Mesenteric fat pad (tissue), 1 donor: ENCODE measurements at places on chromosomes 16 and 17. TPM values are rescaled to one million over a fixed set of nuclear protein-coding genes. Genes with fewer than 3 reads are reported as not detected.

DNA sequence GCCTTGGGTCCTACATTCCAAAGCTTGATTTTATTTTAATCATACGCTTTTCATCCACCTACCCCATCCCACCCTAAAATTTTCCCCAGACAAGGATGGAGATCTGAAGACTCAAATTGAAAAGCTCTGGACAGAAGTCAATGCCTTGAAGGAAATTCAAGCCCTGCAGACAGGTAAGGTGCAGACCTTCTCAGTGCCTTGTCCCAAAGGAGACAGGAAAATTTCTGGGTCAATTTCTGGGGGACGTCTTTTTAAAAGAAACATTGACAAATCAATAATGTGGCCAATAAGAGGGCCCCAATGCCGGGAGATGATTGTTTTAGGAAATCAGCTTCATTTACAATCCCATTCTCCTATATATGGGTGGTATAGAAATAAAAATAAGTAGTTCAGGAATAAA lies 5.7 kb downstream of the CLEC3A start:
- no peak for DNase-seq

- DNase-seq: no peak
Measured at GRCh38 chr17:64230791-64231408, 32.2 kb downstream of the TEX2 start.

GRCh38 chr17:40949418-40949817 lies 12.0 kb upstream of the KRT23 start:
- DNase-seq: no peak

- no peak for DNase-seq
Measured at GRCh38 chr16:20611975-20612481, 35.9 kb upstream of the ACSM2B start.

DNA sequence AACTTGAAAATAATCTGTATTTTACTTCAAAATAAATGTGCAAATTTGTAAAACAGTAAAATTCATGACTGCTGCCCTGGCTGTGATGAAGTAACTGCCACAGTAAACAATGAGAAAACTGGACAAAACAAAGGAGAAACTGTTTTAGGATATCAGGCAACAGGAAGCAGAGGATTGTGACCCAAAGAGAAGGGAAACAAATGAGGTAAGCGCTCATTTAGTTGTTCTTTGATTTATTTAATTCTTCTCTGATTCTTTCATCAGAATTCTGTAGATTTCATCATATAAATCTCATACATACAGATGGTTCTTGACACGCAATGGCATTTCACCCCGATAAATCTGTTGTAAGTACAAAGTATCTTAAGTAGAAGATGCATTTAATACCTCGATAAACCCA lies 198.1 kb upstream of the AXIN2 start:
- DNase-seq: no peak

DNA sequence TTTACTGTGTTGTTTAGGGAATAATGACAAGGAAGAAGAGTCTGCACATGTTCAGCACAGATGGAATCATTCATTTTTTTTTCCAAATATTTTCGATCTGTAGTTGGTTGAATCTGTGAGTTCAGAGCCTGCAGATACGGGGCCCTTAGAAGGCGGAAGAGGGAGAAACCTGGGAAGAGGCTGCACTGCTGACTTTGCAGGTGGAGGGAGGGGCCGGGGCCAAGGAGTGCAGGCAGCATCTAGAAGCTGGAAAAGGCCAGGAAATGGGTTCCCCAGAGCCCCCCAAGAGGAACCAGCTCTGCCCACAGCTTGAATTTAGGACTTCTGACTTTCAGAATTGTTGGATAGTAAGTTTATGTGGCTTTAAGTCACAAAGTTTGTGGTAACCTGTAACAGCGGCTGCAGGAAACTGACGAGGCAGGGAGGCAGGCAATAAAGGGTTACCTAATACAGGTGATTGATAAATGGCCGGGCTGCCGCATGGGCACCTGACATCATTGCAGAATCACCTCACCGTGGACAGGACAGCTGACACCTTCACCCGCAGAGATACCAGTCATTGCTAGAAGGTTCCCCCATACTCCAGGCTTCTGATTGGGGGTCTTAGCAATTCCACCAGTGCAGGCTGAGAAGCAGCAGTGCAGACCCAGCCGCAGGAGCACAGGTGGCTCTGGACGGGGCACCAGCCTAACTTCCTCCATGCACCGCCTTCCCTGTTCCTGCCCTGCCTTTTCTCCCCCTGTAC lies 181.3 kb downstream of the IRF8 start:
- peak; percentile 55 for DNase-seq

GRCh38 chr17:56034197-56034635 lies 119.1 kb upstream of the ANKFN1 start:
- no peak for DNase-seq

GRCh38 chr17:76738468-76738850 lies 540 bp downstream of the MFSD11 start:
- DNase-seq: no peak

GRCh38 chr17:63433746-63434591 lies 12.1 kb downstream of the CYB561 start:
- no peak for DNase-seq

DNA sequence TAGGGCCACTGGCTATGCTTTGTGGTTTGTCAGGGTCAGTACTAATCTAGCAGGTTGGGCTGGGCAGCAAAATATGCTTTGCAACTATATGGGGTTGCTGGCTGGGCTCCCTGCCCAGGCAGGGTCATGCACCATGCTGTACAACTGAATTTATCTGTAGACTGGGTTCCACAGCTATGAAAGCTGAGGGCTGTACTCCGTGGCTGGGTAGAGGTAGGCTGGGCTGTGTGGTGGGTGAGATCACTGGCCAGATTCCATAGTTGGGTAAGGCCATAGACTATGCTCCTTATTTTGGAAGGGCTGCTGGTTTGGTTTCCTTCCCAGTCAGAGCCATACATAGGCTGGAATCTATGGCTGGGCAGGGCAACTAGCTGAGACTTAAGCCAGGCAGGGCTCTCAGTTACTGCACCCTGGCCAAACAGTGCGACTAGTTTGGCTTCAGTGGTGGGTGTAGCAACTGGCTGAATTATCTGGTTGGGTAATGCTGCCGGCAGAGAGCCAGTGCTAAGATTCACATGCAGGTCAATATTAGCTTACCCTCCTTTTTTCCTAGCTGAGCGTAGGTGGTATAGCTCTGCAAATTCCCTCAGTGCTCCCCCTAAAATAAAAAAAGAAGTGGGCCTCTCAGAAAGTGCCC lies 769.1 kb upstream of the CDH8 start:
- DNase-seq: no peak

GRCh38 chr17:81916234-81917001 lies 1.6 kb downstream of the SIRT7 start:
- DNase-seq: no peak

- no peak for DNase-seq
Measured at GRCh38 chr16:30620169-30620568, 10.0 kb upstream of the ZNF689 start.

GRCh38 chr16:65125322-65125721 lies 3.5 kb upstream of the CDH11 start:
- no peak for DNase-seq

GRCh38 chr16:30458561-30459394 lies 13.1 kb upstream of the SEPHS2 start:
- no peak for DNase-seq

DNA sequence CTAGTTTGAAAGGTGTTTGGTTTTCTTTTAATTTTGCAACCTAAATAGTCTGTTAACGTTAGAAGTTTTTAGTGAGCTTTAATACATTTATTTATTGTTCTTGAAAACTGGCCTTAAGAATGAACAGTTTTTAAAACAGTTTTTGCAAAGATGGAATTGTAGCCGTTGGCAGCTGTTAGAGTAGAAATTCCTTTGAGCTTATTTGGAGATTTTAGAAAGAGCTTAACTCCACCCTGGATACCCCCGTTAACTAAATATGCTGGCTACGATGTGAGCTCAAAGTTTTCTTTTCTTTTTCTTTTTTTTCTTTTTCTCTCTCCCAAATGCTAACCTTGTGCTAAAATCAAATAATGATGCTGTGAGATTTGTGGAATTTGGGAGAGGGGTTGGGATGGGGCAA lies 75.2 kb downstream of the COX10 start:
- DNase-seq: no peak

GRCh38 chr17:2789700-2790099 lies 6.5 kb upstream of the RAP1GAP2 start:
- DNase-seq: no peak

DNA sequence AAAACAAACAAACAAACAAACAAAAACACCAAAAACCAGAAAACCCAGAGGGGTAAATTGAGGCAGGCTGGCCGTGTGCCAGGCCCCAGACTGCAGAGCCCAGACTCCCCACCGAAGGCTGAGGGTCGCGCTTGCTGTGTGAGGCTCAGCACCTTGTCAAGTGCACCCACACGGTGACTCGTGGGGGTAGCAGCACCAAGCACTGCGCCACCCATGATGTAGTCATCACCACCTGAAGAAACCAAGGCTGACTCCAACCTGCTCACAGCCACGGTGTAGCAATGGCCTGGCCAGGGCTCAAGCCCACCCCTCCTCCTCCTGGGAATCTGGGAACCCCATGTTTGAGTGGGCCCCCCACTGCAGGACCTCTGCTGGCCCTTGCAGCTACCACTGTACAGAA lies 11.9 kb downstream of the MCRIP1 start:
- DNase-seq: no peak

DNA sequence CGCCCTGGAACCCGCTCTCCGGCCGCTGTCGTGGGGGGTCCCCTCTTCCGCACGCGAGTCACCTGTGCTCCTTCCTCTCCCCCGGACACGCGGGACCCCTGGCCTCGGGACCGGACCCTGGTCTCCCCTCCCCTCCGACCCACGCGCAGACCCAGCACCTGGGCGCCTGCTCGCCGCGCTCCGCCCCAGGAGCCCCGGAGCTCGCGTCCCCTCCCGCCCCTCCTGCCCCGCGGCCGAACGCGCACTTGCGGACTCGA lies 762 bp downstream of the RAB40B start:
- DNase-seq: no peak

The KRTAP3-1 gene
- total RNA-seq: not detected

The ADAD2 gene
- not detected for total RNA-seq

The OTOP2 gene
- not detected for total RNA-seq

The NXPH3 gene
- total RNA-seq: 3.8 TPM

The CCDC200 gene
- total RNA-seq: not detected
